ENCODE measurements at places on chromosomes 2 and 18.

GRCh38 chr18:31426021-31426420 lies 21.5 kb upstream of the DSG3 start:
- no peak for DNase-seq

DNA sequence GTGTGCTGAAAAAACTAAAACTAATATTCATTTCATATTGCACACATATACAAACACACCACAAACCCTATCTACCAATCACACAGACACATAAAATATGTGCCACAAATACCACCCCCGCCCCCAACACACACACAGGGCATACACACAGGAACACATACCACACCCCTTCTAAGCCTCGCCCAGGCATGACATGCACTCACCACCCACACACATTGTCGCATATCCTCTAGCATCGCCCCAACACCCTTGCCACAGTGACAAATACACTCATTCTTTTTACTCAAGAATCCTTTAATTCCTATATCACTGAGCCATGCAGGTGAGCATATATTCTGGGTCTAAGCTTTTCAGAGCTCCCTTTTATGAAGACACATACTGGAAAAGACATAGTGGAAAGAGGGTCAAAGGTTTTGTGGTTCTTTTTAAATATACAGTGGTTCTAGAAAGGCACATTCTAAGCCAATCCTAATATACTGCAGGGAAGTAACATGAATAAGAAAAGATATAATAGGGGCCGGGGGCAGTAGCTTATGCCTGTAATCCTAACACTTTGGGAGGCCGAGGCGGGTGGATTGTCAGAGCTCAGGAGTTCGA lies 24.5 kb upstream of the LCLAT1 start:
- DNase-seq = no peak

- no peak for DNase-seq
Measured at GRCh38 chr2:44679990-44680389, 261.5 kb upstream of the SIX3 start.

DNA sequence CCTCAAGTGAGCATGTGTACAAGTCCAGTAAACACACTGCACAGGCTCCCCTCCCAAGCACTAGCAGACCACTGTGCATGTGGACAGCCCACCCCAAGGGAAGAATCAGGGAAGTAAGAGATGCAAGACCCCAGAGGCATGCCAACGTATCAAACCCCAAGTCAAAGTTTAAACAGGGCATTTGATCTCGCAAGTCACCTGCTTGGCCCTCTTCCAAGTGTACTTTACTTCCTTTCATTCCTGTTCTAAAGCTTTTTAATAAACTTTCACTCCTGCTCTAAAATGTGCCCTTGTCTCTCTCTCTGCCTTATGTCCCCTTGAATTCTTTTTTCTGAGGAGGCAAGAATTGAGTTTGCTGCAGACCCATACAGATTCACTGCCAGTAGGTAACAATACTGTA lies 201.2 kb upstream of the PARD3B start:
- DNase-seq = no peak

DNA sequence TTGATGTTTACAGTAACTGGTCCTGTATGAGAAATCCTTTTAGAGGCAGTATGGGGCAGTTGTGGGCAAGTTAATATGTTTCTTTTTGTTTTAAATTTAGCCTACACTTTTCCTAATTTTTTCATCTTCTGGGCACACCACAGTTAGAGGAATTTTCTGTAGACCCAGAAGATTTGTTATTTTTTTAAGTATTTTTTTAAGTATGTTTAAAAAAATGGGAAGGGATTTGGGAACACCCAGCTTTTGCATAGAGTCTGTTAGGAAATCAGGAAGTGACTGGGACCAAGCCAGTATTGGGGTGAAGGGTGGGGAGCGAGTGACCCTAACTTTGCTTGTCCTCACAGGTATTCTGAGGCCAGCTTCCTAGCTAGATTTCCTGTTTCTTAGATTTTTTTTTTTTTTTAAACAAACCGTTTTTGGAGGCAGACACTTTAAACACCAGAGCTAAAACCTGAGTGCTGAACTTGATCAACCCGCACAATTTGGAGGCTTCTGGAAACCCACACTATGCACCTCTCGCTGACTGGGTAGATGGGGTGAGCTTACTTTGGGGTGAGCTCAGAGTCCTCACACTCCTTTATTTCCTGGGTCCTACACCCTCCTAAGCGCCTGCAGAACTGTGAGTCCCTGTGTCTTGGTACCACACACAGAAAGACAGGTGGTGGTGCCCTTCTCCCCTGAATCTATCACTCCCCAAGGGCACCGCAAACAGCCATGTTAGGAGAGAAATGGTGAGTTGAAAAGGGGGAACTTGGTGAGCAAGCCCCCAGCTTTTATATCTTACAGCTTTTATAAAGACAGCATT lies 5.2 kb downstream of the GATA6 start:
- no peak for DNase-seq

- no peak for DNase-seq
Measured at GRCh38 chr2:235001237-235002133, 49.7 kb downstream of the SH3BP4 start.

DNA sequence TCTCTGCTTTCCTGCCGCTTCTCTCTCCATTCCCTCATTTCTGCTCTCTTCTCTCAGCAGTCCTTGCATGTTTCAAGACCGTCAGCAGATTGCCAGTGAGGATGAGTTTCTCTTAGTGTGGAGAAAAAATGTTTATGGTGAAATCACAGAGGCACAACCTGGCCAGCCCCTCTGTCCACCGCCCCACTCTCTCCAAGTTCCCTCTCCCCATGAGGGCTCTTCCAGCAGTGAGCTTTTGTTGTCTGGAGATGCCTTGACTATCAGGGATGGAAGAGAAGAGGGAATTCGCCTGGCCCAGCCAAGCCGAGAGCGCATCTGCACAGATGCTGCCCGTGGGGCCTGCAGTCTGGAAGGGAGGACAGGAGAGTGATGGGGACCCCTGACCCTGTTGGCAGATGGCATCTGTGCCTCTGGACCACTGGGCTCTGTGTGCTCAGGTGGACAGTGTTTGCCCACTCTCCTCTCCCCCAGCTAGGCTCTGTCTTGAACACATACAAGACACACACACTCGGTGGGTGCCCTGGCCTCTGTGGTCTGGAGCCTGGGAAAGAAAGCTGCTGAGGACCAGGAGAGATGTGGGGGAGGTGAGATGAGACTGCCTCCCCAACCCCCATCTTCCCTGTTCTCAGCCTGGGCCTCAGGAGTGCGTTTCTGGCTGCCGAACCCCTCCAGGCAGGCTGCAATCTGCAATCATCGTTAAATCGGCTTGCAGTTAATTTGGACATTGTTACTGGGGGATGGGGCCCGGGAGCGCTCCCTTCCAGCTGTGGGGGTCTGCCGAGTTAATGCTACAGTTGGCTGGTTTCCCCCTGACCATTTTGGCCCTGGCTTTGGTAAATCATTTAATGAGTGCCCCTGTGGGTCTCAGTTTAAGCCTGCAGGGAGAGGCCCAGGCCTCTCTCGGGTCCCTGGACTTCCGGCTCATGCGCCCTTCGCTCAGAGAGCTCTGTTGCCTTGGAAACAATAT lies 4.5 kb downstream of the ITM2C start:
- DNase-seq = no peak

GRCh38 chr2:119316066-119316465 lies 50.6 kb downstream of the C2orf76 start:
- DNase-seq = no peak

DNA sequence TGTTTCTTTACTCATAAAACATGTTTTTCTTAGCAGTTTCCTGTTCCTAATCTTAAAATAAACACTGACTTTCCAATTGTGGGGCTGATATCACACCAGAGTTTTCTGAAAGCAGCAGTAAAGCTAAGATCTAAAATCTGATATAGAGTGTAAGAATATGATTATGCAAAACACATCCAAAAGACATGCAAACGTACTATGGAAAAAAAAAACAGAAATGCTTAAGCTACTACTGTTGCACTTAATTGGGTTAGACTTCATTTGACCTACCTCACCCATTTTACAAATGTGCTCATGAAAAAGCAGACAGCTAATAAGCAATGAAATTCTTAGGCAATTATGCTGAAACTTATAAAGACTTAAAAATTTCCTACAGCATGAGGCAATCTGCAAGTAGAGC lies 10.5 kb downstream of the CYTIP start:
- no peak for DNase-seq

DNA sequence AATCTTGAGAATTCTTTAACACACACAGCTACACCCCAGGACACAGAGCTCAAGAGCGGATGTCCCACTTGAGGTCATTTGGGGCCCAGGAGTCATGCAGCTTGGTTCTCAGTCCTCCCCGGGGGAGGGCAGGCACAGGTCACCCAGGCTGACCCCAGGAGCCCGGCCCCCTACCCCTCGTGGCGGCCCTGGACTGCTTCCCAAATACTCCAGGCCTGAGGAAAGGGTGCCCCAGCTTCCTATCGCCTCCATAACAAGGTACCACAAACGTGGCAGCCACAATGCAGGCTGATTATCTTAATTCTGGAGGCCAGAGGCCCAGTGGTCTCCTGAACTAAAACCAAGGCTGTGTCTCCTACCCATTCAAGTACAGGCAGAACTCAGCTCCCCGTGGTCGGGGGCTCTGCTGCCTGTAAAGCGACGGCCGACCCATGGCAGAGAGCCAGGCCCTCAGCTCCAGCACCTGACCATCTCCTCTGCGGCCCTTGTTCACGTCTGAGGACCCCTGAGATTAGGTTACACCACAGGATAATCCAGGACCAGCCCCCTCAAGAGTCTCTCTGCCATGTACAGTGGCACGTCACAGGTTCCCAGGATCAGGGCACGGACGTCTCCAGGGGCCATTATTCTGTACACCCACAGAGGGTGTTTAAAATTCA lies 10.5 kb downstream of the SLC66A2 start:
- DNase-seq = no peak

DNA sequence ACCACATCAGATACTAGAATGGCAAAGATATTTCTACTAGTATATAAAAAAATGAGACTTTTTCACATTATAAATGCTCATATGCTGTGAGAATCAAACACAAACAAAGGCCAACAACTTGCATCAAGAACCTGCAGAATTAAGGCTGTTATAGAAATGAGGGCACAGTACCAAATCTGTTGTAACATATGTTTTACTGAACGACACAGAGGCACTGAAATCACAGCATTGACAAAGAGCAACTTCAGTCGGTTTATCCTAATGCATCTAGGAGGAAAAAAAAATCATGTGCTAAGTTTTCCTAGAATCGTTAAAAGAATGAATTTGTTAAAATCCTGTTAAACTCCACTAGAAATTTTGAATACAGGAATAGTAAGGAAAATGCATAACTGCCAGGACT lies 617.4 kb upstream of the NETO1 start:
- no peak for DNase-seq

- peak; percentile 88 for DNase-seq
Measured at GRCh38 chr2:100017633-100018032, 124.8 kb downstream of the AFF3 start.

- no peak for DNase-seq
Measured at GRCh38 chr18:3422905-3423304, 27.1 kb upstream of the TGIF1 start.

GRCh38 chr2:240432430-240432819 lies 3.0 kb upstream of the GPC1 start:
- no peak for DNase-seq

DNA sequence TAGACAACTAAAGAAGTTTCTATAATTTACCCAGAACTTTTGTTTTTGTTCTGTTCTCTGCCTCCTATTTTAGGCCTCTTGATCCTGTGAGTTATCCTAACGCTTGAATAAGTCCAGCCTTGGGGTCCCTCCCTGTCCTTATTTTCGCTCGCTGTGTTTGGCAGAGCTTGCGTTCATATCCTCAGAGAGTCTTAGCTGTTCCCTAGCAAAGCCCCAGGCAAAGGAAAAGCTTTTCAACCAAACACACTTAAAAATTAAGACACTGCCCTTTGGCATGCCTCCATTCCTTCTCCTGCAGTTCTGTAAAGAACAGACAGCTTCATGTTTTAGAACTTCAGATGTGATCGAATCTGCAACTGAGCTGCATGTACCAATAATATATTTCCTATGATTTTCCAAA lies 517.2 kb downstream of the SUCLG1 start:
- no peak for DNase-seq

DNA sequence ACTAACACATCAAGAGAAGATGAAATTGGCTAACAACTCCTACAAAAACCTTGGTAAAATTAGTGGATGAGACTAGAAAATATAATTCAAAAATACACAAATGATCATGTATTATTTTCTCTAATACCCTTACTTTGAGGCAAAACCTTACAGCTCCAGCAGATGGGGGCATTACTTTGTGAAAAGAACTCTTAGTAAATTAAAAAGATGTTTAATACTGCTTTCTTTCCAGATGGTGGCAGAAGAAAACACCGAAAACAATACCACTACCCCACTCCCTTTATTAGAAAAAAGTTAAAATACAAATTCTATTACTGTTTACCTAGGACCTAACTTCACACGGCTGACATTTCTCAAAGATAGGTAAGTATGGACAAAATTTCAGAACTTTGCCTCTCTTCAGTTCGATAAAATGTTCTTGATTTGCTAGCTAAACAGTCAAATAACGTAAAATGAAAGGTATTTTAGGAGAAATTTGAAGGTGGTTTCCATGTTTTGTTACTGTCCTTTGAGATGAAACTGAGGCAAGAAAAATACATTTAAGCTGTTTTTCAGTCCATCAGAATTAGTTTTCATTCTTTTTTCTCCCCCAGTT lies 30.6 kb downstream of the ORC4 start:
- peak; percentile 15 for DNase-seq

- peak; percentile 6 for DNase-seq
Measured at GRCh38 chr2:17879137-17879912, 858 bp downstream of the KCNS3 start.

- no peak for DNase-seq
Measured at GRCh38 chr2:188279093-188279445, 12.6 kb upstream of the GULP1 start.

DNA sequence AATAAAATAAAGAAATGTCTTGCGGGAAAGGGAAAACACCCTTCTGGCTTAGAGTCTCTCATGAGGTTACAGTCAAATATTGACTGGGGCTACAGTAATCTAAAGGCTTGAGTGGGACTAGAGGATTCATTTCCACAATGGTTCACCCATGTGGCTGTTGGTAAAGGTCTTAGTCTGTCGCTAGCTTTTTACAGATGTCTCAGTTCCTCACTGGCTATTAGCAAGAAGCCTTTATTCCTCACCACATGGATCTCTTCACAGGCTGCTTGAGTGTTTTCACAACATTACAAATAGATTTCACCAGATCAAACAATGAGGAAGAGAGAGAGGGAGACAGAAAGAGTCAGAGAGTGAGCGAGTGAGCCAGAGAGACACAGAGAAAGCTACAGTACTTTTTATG lies 8.3 kb upstream of the ZC3H15 start:
- DNase-seq = no peak

DNA sequence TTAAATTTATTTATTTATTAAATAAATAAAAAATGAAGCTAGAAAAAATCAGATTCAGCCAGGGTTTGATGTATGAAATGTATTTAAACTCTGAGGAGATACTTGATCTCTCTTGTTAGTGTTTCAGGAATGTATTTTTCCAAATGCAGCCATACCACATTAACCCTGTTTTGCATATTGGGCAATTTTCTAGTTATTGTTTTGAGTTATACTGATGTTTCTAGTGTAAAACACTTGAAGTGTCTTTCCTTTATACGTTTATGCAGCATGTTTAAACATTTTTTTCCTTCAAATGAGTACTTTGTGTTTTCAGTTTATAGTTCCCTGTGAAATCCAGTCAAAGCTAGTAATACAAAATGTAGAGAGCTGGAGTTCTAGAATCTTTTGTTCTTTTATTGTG lies 69.9 kb downstream of the WDR7 start:
- DNase-seq = no peak

GRCh38 chr2:196500686-196501431 lies 138.7 kb upstream of the CCDC150 start:
- DNase-seq = no peak

Measured in fibroblast of skin of left biceps (primary cell).